ENCODE measurements at places on chromosomes 6 and 20.

DNA sequence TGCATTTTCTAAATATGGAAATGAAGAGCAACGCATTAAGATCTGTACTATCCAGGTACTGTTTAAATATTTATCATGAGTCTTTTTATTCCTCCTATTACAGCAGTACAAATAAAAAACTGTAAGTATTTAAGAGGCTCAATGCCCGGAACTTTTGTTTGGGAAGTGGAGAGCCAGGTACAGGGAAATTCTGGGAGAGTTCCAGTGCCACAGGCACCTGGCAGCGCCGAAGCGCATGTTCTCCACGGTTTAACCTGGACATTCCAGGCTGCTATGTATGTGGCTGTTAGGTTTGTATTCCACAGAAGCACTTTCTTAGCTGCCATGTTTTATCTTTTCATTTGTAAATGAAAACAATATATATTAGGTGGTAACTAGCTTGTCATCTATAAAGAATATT, 81.7 kb downstream of the PREP start:
- peak; percentile 97 for DNase-seq

- no peak for DNase-seq
Observed at GRCh38 chr6:72624557-72625160, 2.8 kb downstream of the KCNQ5 start.

DNA sequence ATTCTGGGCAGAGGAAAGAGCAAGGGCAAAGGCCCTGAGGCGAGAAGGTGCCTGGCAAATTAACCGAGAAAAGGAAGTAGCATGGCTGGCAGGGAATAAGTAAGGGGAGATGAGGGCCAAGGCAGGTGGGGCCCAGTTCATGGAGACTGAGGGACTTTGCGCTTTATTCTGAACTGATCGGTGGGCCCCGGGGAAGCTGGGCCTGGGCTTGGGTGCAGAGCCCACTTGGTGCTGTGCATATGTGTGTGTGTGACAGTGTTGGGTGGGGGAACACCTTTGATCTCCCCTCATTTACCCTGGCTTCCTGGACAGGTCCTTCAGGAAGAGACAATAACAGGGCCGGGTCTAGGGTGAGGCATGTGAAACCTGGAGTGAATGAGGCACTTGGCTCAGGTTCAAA, 2.9 kb upstream of the MDFI start:
- no peak for DNase-seq

DNA sequence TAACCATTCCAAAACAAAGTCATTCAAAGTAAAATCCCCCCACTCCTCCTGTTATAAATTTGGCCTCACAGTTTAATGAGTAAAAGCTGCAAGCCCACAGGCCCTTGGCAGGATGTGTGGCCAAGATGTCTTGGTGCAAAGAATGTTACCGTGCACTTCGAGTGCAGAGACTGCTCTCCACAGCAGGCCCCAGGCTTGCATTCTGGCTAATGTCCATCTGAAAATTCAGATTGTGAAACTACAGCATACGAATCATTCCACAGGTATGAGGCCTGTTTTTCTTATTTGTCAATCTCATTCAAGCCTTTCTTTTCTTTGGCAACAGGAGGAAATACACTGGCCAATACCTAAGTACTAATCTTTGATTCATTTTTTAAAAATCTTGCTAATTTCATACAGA, 7.1 kb downstream of the RPS6KA2 start:
- DNase-seq = no peak

- DNase-seq = no peak
Observed at GRCh38 chr6:154425034-154425433, 68.4 kb upstream of the IPCEF1 start.

DNA sequence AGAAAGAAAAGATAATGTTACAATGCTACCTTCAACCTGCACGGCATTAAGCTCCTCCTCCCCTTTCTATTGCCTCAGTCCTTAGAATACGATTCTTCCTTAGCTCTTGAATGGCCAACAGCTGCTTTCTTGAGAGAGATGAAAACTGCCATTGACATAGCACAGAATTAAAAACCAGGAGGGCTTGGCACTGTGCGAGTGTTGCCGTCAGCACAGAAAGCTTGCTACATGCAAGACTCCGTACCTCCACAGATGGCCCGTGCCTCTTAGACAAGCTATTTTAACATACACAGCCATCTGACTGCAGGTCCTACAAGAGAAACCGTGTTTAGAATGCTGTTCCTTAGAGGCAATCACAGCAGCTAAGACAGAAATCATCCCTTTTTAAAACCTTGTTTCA, 51.7 kb downstream of the ALDH5A1 start:
- DNase-seq = no peak

DNA sequence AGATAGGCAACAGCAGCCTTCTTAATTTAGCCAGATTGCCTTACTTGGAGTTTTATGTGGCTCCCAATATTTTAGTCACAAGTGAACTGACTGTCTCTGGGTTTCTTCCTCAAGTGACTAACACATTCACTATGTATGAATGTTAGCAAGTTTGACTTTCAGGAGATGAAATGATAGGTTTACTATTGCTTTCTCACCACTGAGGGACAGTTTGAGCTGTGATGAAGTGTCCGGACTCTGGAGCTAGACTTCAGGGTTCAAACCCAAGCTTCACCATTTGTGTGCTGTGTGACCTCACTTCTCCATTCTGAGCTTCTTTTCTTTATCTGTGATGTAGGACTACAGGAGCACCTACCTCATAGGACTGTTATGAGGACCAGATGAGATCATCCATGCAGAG, 8.2 kb downstream of the DHX35 start:
- DNase-seq = no peak

- DNase-seq = peak; percentile 23
Observed at GRCh38 chr6:96391776-96392360, 129.7 kb upstream of the UFL1 start.

DNA sequence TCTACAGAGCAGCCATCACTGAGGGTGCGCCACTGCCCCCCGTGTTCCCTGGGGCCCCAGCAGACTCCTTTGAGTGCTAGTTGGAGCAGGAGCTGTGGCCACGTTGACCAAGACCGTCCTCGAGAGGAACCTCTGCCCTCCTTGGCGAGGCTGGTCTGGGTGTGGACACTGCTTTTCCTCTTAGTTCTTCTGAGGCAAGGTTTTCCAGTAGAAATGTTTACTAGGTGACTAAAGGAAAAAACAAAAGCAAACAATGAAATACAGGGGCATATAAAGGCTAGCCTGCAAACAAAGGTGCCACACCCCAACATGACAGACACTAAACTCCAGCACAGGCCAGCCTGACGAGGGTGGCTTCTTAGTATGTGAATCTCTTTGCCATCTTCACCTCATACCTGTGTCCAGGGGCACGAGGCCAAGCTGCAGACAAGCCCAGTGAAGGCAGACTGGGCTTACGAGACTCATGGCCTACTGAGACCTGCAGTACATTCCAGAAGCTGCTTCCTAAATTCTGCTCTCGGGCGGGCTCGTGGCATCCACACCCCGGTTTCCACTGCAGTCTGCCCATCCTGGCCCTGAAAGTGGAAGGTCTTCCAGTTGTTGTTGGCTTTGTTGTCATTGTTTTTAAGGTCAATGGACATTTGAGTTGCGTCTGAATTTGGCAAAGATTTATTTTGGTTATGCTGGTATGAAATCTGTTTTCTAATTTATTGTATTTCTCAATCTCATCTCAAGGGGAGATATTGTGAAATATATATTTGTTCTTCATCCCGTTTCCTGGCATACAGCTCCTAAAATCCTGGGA, 39.2 kb downstream of the FAM50B start:
- DNase-seq = no peak

DNA sequence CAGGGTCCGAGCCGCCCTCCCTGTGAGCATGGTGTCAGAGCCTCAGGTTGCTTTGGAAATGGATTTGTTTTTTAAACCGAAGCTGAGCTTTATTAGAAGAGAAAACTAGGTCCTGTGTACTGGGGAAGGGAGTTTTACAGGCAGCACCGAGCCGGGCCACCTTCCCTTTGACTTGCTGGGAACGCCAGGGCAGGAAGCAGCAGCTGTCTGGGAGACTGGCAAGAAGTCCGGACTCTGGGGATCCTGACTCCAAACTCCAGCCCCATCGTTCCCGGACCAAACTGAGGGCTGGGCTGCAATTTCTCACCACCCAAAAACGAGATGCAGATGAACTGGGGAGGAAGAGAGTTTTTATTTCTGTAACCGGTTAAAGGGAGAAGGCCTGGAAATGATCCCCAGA, 214.9 kb upstream of the KCNG1 start:
- no peak for DNase-seq

DNA sequence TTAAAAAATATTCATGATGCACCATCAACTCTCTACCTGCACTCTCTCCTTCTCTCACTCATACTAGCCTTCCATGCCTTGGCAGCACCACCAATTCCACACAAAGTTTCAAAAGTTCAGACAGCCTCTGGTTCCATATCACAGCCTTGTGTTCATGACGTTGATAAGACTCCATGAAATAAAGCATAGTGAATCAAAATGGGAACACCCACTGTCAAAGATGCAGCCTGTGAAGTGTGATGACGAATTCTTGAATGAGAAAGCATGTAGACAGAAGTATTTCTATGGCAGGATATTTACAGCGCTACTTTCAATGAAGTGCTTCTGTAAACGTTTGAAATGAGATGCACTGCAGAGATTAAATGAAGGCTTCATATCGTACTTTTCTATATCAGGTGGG, 77.3 kb upstream of the FERMT1 start:
- no peak for DNase-seq

DNA sequence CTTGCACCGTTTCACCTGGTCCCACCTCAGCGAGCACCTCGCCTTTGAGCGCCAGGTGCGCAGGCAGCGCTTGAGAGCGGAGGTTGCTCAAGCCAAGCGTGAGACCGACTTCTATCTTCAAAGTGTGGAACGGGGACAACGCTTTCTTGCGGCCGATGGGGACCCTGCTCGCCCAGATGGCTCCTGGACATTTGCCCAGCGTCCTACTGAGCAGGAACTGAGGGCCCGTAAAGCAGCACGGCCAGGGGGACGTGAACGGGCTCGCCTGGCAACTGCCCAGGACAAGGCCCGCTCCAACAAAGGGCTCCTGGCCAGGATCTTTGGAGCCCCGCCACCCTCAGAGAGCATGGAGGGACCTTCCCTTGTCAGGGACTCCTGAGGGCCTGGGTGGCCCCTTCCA, 1.5 kb downstream of the ABT1 start:
- DNase-seq = no peak

DNA sequence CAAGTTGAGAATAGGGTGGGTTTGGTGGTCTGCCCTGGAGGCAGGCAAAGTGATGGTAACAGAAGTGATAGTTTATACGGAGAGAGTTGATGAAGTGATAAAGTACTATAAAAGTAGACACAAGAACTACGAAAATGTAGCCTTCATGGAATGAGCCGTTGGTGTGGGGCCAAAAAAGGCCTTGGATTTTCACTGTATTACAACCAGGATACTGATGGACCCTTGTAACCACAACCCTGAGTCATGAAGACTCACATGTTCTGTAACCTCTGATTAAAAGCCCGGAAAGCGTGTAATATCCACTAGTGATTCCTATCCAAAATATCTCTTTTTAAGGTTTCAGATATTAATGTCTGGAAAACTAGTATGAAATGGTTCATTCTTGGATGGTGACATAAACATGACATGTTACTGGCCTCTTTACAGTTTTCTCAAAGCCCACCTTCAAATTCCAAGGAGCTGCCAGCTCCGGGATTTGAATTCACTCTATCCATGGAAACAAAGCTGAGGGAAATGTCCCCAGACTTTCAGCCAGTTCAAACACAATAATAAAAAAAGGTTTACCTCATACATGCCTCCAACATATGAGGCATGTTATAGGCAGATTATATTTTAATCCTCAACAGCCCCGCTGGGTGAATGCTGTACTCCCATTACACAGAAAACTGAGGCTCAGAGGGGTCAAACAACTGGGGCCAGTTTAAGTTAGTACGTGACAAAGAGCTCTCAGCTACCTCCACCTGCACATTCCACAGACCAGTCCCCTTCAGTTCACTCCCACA, 55.4 kb downstream of the MRPL14 start:
- no peak for DNase-seq

DNA sequence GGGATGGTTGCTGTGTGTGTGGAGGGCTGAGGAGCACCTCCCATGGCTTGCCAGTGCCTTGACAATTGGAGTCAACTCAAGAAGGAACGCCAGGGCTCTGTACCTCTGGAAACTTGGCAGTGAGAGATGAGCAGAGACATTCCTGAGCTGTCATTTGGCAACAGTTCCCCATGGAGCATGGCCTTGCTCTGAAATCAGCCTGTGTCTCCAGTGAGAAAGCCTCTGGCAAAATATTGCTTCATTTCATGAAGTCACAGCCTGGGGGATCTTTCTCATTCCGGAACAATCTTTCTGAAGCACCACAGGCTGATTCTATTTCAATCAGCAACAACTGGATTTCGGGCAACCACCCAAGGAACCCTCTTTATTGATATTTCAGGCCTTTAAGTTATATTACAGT, 52.2 kb upstream of the FNDC1 start:
- no peak for DNase-seq

- DNase-seq = peak; percentile 76
Observed at GRCh38 chr6:15504581-15505350, 158.1 kb downstream of the DTNBP1 start.

GRCh38 chr6:38269461-38270172, 370.1 kb downstream of the BTBD9 start:
- no peak for DNase-seq

DNA sequence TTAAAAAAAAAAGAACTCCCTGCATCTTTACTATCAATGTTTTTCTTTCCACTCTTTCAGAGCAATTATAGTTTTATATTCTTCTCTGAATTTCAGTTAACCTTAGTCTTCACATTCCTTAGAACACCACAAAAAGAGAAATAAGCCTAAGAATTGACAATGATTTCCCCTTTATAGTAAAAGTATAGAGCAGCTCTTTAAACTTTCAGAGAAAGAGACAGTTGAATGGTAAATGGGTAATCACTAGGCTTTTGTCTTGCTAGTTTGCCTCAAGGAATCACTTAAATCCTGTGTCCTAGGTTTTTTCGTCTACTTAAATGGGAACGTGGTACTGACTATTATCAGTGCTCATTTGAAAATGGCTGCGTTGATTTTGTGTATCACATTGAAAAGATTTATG, 31.8 kb downstream of the SLX4IP start:
- no peak for DNase-seq
